H1 (cell line): ENCODE measurements at places on chromosomes 5 and 9. TPM values are rescaled to one million over a fixed set of nuclear protein-coding genes. Genes with fewer than 3 reads are reported as not detected.

DNA sequence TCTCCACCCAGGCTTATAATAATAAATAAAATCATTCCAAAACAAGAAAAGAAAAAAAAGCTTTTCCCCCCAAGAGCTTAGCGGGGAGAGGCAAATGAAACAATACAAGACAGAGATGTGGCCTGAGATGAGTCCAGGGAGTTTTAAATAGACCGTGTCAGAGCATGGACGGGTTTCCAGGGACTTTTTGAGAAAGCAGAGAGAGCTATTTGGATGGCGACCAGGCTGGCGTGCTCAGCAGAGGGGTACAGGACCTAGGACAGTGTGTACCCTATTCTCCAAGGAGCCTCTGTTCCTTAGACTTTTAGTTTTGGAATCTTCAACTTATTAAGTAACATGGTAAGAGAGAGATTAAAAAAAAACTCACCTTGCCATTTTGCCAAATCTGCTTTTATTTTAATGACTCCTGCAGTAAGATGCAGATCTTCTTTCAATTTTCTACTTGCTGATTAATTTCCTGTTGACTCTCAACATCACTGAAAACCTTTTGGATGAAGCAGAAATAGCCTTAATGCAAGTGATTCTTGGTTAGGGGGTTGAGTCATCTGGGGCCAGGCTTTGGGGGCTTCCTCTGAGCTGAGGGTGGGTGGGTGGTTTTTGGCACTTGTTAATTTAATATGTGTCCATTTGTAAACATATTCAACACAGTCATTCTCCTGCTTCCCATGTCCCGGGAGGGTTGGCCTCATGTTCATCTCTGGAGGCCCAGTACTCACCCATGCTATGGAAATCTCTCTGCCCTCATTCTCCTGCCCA, 49.6 kb upstream of the OSMR start:
- DNase-seq, result no peak

GRCh38 chr9:97405551-97405950, 6.3 kb upstream of the TDRD7 start:
- DNase-seq, result no peak

- DNase-seq, result no peak
Measured at GRCh38 chr5:16914584-16914983, 21.5 kb downstream of the MYO10 start.

- DNase-seq, result no peak
Measured at GRCh38 chr5:148730270-148730669, 75.9 kb upstream of the HTR4 start.

DNA sequence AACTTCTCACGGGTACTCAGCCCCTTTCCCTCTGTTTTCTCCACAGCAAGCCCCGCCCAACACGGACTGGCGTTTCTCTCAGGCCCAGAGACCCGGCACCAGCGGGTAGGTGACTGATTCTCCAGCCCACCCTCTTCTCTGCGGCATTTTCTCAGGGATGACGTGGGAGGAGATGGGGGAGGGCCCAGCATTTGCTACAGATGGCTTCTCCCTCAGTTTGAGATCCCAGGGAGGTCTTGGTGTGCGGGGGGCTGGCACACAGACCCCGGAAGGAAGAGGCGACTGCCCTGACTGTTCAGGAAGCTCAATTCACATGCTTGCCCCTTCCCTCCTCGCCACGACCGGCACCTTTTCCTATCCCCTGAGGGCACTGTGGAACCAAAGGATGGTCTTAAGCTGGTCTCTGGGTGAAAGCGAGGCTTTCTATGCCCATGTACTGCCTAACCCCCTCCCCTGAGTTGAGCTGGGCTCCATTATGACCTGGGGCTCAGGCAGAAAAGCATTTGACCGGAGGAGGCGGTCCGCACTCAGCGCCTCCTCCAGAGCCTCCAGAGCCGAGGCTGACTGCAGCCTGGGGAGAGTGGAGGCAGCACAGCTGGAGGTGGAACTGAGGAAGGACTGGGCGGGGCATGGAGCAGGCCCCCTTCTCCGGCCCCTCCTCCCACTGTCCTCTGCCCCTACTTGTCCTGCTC, 6.0 kb downstream of the PCDHGC5 start:
- DNase-seq, result no peak

- DNase-seq, result peak; percentile 68
Measured at GRCh38 chr9:86126998-86127972, 27.9 kb upstream of the GOLM1 start.

- DNase-seq, result no peak
Measured at GRCh38 chr5:16857635-16858034, 78.5 kb downstream of the MYO10 start.

- DNase-seq, result peak; percentile 27
Measured at GRCh38 chr5:140043508-140043872, 391 bp upstream of the NRG2 start.

GRCh38 chr9:21402386-21403251, 6.3 kb upstream of the IFNA8 start:
- DNase-seq, result no peak

DNA sequence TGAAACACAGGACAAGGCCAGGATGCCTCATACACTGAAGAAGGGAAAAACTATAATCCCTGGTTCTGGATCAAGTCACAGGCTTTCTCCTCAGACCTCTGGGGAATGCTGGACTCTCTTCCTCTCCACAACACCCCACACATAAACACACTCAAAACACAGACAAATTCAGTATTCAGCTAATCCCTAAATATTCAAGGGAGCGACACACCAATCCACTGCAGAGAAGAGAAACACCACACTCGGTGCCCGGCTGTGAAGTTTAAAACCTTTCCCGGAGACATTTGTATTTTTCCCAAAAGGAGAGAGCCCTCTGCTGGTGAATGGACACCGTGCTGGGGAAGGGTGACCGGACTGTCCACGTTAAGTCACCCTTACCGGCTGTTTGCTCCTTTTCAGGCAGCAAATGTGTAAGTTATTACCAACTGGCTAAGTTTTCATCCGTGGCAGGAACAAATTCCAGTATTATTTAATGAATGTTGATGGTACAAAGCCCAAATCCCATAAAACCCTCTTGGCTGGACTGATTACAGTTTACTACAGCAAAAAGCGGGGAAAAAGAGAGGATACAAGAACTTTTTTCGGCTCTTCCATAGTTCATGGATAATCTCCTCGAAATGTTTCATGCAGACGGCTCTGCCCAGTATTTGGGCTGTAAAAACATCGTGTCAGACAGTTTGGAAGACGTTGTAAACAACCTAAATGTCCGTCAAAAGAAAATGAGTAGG, 130.9 kb upstream of the SLC30A5 start:
- DNase-seq, result peak; percentile 29

DNA sequence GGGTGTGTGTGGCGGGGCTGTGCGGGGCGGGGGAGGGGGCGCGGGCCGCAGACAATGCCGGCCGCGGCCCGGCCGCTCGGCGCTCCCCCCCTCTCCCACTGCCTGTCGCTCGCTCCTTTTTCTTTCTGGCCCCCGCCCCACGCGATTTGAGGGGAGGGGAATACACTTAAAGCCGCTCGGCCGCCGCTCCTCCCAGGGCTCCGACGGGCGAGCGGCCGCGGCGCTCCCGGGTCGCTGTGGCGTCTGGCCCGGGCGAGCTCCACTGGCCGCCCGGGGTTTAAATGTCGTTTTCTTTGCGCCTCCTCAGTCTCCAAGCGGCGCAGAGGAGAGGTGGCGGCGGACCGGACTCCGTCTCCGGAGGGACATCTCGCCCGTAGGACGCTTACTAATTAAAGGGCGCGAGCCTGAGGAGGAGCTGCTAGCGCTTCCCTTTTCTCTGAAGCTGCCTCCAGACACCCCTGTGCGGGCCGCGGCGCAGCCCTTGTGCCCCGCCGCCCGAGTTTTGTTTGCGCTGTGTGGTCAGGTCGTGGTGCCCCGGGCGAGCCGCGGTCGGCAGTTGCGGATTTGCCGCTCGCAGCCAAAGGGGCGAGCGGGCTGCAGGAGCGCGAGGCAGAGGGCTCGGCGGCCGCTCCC, 1.4 kb downstream of the ZSWIM6 start:
- DNase-seq, result no peak

GRCh38 chr5:92560698-92561401, 1020.2 kb downstream of the NR2F1-AS1 start:
- DNase-seq, result peak; percentile 38

DNA sequence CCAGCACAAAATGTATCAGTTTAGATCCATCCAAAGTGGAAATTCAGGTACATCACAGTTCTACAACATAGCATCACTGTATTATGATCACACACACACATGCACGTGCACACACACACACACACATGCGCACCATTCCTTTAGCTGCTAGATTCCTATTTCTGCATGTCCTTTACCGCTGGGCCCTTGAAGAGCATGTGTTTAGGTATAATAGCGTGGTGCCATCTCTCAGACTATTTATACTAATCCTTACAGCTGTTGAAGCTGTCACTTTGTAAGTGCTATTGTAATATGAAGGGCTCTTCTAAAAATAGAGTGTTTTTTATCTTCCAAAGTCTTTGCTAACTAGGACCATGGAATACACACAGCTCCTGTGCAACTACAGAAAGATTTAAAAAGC, 308.8 kb upstream of the TRPC7 start:
- no peak for DNase-seq

GRCh38 chr5:84403773-84404172, 19.1 kb upstream of the EDIL3 start:
- no peak for DNase-seq

- no peak for DNase-seq
Measured at GRCh38 chr9:6696178-6696577, 50.6 kb upstream of the GLDC start.

- no peak for DNase-seq
Measured at GRCh38 chr5:53730943-53731342, 170.5 kb downstream of the NDUFS4 start.

DNA sequence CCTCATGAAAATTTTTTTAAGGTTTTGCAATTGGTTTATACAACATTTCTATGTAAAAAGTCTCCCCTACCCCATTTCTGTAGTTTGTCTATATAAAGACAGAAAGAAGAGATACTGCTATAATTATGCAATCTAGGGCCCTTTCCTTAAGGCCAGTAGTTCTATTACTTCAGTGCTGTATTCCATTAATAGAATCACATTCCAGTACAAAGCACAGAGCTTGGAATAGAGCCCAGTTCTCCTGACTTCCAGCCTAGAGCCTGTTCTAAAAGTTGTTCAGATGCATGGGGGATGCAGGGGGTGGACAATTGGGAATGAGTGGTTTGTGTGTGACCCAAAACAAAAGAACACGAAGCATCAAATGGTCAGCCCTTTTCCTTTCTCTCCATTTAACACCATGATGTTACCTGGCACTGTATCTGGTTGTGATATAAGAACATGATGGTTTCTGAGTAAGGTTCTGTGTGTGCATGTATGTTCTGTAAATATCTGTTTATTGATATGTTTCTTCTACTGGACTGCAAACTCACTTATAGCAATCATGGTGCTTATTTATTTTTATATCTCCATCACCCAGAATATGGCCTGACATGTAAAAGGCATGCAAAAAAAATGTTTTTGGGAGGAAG, 8.2 kb upstream of the GRAMD2B start:
- no peak for DNase-seq

GRCh38 chr9:100505564-100506159, 32.7 kb downstream of the TMEFF1 start:
- peak; percentile 93 for DNase-seq

DNA sequence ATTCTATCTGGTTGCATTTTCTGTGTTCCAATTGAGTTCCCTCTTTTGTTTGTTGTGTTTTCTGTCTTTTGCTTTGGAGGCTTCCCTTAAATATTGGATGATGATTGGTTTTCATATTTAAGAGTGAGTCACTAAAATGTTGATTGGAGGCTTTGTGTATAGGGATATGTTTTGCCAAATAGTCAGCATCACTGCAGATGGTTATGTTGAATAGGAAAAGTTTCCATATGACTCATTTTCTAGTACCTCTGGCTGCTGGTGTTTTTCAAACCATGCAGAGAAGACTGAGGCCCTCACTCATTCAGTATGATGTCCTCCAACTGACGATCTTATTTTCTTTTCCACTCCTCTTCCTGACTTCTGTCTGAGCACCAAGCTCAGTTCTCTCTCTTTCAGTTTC, 1290.0 kb downstream of the EFNA5 start:
- no peak for DNase-seq

DNA sequence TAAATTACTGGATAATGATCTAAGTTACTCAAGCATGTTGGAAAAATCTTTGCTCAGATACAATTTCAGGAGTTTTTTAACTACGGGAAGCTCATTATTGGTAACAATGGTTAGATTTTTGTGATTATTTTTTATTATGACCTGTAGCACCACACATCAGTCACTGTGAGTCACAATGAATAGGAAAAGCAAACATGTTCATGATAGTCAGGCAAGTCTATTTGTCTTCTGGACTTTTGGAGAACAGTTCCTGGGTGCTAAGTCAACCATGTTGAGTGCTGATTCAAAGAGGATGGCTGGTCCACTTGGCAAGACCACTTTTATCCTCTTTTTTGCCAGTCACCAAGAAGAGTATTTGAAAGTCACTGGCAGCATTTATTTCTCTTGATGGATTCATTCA, 403.2 kb downstream of the KIF4B start:
- no peak for DNase-seq

DNA sequence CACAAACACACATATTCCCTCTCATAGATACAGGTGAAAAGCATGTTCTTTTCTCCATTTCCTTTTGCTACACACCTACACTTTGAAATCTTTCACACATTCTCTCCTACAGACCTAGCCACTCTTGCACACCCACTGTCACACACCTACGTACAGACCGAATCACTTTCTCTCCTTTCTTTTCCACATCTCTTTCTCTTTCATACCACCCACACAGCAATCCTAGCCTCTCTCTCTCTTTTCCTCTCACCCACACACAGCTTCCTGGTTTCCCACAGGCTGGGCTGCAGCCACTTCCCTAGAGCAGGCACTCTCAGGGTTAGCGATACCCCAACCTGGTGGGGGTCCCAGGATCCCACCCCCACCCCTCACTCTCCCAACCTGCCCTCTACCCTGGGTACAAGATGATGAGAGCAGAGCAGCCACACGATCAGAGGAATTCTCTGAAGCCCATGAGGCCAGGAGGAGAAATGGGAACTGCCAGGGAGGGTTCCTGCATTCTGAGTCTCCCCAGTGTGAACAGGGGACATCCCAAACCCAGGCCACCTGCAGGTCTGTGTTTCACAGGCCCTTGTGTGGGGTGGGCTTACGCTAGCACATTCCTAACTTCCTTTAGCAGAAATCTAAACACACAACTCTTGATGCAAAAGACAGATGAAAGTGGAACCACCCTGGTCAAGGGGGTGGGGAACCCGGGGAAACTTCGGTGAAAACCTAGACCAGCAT, 17.1 kb upstream of the SYNPO start:
- no peak for DNase-seq

PRDM9 gene
- total RNA-seq, result not detected in 2 replicates

LCN10 gene
- 2.8 and 4.8 TPM in 2 replicates for total RNA-seq

IFNB1 gene
- total RNA-seq, result not detected in 2 replicates

MBLAC2 gene
- 5.7 and 6.7 TPM in 2 replicates for total RNA-seq

INSL4 gene
- total RNA-seq, result not detected in 2 replicates

CYLC2 gene
- not detected in 2 replicates for total RNA-seq

HAPLN1 gene
- 1.3 and 2.1 TPM in 2 replicates for total RNA-seq

TPPP gene
- 0.65 and 0.93 TPM in 2 replicates for total RNA-seq
